GM18507 (cell line): ENCODE measurements at places on chromosomes 6 and 20.

DNA sequence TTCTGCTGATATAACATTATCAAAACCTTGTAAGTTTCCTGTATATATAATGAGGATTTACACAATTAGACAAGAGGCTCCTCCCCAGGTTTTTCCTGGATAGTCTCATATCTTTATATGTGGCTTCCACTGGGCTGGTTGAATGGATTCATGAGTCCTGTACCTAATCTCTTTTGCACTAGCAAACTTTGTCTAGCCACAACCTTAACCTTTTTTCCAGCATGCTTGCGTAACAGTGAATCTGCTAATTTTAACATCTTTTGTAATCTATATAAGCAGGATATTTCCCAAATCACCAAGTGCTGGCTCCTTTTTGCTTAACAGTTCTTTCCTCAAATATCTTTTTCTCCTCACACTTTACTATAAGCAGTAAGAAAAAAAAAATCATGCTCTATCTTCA is 153.6 kb downstream of the COL21A1 start:
- no peak for DNase-seq

DNA sequence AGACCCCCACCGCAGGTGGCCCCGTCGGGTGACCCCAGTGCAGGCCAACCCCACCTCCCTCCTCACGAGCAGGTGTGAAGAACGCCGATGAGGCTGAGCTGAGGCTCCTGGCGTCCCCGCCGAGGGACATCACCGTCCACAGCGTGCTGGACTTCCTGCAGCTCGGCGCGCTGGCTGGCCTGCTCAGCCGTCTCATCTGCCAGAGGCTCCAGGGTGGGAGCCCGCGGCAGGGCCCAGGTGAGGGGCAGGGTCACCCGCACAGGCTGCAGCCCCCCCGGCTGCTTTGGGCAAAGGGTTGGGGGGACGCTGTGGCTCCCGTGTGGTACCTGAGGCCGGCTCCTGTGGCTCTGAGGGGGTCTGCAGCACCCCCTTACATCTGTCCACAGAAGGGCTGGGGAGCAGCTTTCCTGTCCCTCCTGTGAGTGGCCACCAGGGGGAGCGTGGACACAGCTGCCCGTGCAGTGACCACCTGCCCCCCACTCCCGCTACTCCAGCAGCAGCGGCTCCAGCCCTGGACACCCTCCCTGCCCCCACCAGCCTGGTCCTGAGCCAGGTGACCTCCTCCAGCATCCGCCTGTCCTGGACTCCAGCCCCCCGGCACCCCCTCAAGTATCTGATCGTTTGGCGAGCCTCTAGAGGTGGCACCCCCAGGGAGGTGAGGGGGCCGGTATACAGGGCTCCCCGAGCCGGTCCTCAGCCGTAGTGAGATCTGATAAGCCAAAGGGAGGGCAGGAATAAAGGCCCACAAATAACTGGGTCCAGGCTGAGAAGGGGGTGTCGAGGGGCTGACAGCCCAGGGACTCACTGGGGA is 16.5 kb downstream of the COL20A1 start:
- DNase-seq: no peak

DNA sequence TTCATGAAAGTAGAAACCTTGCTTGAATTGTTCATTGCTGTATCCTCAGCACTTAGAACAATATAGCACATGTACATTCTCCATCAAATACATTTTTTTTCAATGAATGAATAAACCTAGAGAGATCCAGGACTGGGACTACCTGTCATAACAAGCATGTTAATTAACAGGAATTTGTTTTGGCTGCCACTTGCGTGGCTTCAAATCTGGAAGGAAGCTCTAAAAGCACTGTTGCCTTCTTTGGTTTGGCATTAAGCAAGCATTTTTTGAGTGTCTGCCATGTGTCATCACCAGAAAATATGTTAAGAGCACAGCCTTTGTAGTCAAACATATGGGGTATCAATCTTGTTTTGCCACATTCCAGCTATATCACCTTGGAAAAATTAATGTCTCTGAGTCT is 131.9 kb upstream of the BACH2 start:
- DNase-seq: no peak

DNA sequence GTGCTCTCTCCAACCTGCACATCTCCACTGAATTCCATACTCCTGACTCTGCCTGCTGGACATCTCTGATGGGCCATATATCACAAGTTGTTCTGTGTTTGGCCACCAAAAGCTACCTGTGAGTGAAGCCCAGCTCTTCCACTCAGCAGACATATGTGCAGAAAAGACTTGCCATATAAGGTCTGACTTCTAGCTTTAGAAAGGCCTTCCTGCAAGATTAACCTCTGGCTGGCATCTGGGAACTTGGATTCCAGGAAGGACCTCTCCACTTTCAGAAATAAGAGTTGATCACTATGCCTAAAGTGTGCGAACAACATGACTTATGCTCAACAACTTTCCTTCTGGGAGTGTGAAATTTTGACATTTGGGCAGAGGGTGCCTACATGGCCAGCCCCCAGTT is 113.7 kb downstream of the TNFAIP3 start:
- no peak for DNase-seq

DNA sequence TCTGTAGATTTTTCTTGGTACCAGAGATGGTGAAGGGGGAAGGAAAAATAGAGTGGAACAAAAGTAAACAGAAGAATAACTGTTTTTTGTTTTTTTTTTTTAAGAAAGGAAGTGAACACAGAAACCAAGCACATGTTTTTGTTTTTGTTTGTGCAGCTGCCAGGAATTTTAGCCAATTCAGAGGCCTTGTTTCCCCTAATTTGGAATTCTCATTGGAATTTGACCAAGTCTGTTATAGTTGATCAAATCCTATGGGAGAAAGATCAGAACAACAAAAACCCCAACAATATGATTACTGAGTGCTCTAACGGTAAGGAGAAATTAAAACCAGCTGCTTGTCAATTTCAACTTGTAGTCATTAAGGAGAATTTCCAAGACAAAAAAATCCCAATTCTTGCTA is 18.2 kb upstream of the IL22RA2 start:
- no peak for DNase-seq

GRCh38 chr6:87473419-87473903 is 687 bp downstream of the SLC35A1 start:
- peak; percentile 2 for DNase-seq

- DNase-seq: no peak
These were observed 127.1 kb upstream of the ZFP64 start for GRCh38 chr20:52318651-52319050.

- DNase-seq: peak; percentile 49
These were observed 40.5 kb downstream of the PIM1 start for GRCh38 chr6:37210313-37210968.

GRCh38 chr6:41359617-41360313 is 24.4 kb downstream of the NCR2 start:
- DNase-seq: no peak

DNA sequence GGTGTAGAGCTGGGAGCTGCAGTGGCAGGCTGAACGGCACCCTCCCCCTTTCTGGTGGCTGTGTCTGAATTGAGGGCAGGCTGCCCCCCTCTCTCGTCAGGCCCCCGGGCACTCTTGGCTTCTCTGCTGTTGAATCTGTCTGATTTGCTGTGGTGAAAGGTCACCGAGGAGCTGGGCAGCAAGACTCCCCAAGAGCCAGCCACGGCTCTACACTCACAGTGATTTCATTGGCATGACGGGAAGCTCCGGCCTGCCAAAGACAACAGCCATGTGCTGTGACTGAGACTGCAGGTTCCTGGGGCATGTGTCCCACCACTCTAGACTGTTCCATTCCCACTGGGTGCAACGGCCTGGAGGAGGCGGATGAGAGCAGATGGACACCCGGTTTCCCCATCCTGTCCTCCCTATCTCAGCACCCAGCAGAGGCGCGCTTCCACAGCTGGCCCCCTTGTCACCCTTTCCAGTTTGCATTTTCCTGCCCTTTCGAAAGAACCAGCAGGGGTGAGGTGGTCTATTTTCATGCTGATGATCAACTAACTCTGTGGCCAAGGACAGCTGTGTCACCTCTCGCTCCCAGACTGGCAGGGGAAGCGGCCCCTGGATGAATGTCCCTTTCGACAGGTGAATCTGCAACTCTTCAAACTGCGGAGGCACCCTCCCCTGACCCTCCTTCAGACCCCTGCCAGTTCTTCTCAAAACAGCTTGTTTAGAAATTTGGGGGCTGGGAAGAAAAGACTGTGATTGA is 2.2 kb downstream of the APCDD1L start:
- DNase-seq: no peak

GRCh38 chr20:21029341-21029740 is 76.8 kb downstream of the LINC00237 start:
- no peak for DNase-seq

GRCh38 chr6:125480571-125480970 is 178.8 kb upstream of the HDDC2 start:
- no peak for DNase-seq
